ENCODE measurements at places on chromosomes 3 and 15. TPM values are rescaled to one million over a fixed set of nuclear protein-coding genes. Genes with fewer than 3 reads are reported as not detected.

CHAC1 gene
- total RNA-seq, result 11.6 TPM

- H3K4me1 ChIP-seq, result no peaks in the 10 kb centered on the region
- no peak for DNase-seq
- no peak overlapping the region for H3K4me3 ChIP-seq
- peaks cover 16% of the 10 kb centered on the region for H3K27me3 ChIP-seq
- no peak overlapping the region for H3K27ac ChIP-seq
- H3K36me3 ChIP-seq, result no peaks in the 10 kb centered on the region
These were observed 49.1 kb upstream of the IQSEC1 start for GRCh38 chr3:13122081-13123012.

RSRC1 gene
- 65.4 TPM for total RNA-seq

- peaks cover 19% of the 10 kb centered on the region for H3K4me1 ChIP-seq
- H3K27me3 ChIP-seq, result no peaks in the 10 kb centered on the region
- peak overlapping the region; percentile 72 for H3K27ac ChIP-seq
- no peaks in the 10 kb centered on the region for H3K36me3 ChIP-seq
- peak overlapping the region; percentile 3 for H3K4me3 ChIP-seq
These were observed 45.7 kb downstream of the B3GNT5 start for GRCh38 chr3:183298701-183299153.

DNAH12 gene
- not detected for total RNA-seq

GRCh38 chr3:41216993-41217392 lies 17.7 kb downstream of the CTNNB1 start:
- H3K4me3 ChIP-seq, result no peak overlapping the region
- no peaks in the 10 kb centered on the region for H3K27me3 ChIP-seq
- H3K36me3 ChIP-seq, result no peaks in the 10 kb centered on the region
- H3K4me1 ChIP-seq, result no peaks in the 10 kb centered on the region
- no peak for DNase-seq

GRCh38 chr3:27540231-27540630 lies 56.0 kb upstream of the SLC4A7 start:
- no peak overlapping the region for H3K4me3 ChIP-seq
- peaks cover 3% of the 10 kb centered on the region for H3K27me3 ChIP-seq
- H3K27ac ChIP-seq, result no peak overlapping the region
- no peaks in the 10 kb centered on the region for H3K36me3 ChIP-seq
- H3K4me1 ChIP-seq, result peaks cover 10% of the 10 kb centered on the region

- no peaks in the 10 kb centered on the region for H3K27me3 ChIP-seq
- H3K4me1 ChIP-seq, result peaks cover 4% of the 10 kb centered on the region
- no peak for DNase-seq
- H3K36me3 ChIP-seq, result no peaks in the 10 kb centered on the region
These were observed 64.4 kb downstream of the GAP43 start for GRCh38 chr3:115687721-115688120.

DNA sequence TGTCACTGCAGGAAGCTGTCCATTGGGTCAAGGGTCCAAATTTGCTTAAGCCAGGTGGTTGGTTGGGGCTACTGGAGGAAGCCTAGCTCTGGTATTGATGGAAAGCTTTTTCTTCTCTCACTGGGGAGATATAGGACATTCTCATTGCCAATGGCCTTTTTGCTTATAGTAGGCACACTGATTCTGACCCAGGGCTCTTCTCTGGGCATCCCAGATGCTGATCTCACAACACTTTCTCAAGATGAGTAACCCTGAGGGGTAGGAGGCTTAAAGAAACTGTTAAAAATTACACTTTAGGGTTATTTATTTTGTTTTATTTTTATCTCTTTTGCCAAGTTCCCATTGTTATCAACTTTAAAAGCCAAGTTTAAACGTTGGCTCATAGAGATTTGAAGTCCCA lies 337.8 kb downstream of the LRRC3B start:
- no peak for DNase-seq
- H3K27me3 ChIP-seq, result no peaks in the 10 kb centered on the region

KNG1 gene
- not detected for total RNA-seq

GRCh38 chr3:45559560-45560118 lies 34.9 kb upstream of the LIMD1 start:
- no peaks in the 10 kb centered on the region for H3K27me3 ChIP-seq
- no peaks in the 10 kb centered on the region for H3K36me3 ChIP-seq
- no peak overlapping the region for H3K27ac ChIP-seq
- H3K4me3 ChIP-seq, result no peak overlapping the region
- H3K4me1 ChIP-seq, result no peaks in the 10 kb centered on the region

DNA sequence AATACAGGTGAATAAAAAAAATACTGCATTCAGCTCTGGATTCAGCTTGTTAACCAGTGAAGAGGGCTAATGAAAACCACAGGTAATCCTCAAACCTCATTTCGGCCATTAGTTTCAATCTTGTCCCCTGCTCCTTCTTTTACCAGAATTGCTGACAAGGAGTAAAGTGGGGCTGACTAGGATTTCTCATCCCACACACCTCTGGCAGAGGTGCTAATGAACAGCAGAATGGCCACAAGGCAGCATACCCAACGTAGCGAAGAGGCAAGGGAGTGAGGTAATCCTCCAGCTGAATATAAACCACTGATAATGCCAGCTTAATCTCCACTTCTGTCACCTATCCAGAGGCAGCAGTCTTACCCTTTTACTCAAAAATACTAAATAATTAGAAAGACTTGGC lies 248.8 kb upstream of the CDIN1 start:
- no peak overlapping the region for H3K27ac ChIP-seq
- H3K4me3 ChIP-seq, result no peak overlapping the region
- no peaks in the 10 kb centered on the region for H3K27me3 ChIP-seq
- no peak for DNase-seq
- no peaks in the 10 kb centered on the region for H3K36me3 ChIP-seq
- no peaks in the 10 kb centered on the region for H3K4me1 ChIP-seq

DNA sequence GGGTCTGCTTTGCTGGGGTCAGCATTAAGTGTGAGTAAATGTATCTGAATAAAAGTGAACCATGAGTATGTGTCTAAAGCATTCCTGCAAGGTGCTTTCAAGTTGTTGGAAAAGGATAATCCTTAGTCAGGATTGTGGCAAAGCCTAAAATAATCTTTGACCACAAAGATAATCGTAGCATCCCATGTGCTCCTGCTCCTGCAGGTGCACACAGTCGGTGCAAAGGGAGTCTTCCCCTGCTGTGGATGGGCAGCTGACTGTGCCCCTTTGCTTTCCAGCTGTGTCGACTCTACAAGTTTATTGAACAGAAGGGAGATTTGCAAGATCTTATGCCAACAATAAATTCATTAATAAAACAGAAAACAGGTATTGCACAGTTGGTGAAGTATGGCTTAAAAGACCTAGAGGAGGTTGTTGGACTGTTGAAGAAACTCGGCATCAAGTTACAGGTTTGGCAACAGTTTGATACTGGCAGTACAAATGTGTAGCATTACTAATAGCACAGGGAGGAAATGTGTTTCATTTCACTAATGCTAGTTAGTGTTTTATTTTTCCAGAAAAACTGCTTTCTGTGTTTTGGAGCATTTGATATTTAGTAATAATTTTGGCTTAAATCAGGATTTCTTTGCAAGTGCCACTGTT lies 22.6 kb downstream of the SRP14 start:
- no peak for DNase-seq
- peaks cover 47% of the 10 kb centered on the region for H3K36me3 ChIP-seq
- no peaks in the 10 kb centered on the region for H3K27me3 ChIP-seq

RAD54L2 gene
- total RNA-seq, result 22.0 TPM

- no peak overlapping the region for H3K4me3 ChIP-seq
- no peaks in the 10 kb centered on the region for H3K4me1 ChIP-seq
- DNase-seq, result no peak
- no peak overlapping the region for H3K27ac ChIP-seq
These were observed 391.3 kb downstream of the TIGIT start for GRCh38 chr3:114685161-114685560.

Measured in A673 (cell line).